ENCODE measurements at places on chromosomes 1 and 21. TPM values are rescaled to one million over a fixed set of nuclear protein-coding genes. Genes with fewer than 3 reads are reported as not detected.

The PKLR gene
- not detected for polyA plus RNA-seq

The RCAN1 gene
- polyA plus RNA-seq: 6.3 TPM

The SIK1 gene
- 2.5 TPM for polyA plus RNA-seq

The OR2T35 gene
- not detected for polyA plus RNA-seq

The TMOD4 gene
- polyA plus RNA-seq: 1.0 TPM

The CLCA1 gene
- polyA plus RNA-seq: not detected

The PLA2G2A gene
- polyA plus RNA-seq: not detected

The ATP1A1 gene
- polyA plus RNA-seq: 29.9 TPM

The MYBPH gene
- polyA plus RNA-seq: not detected

The DCST2 gene
- not detected for polyA plus RNA-seq

The PRAMEF1 gene
- not detected for polyA plus RNA-seq

The UBE2U gene
- polyA plus RNA-seq: not detected

The NECAP2 gene
- 144 TPM for polyA plus RNA-seq

The TMEM167B gene
- 34.8 TPM for polyA plus RNA-seq

The TACSTD2 gene
- not detected for polyA plus RNA-seq

The PDZK1IP1 gene
- 1.1 TPM for polyA plus RNA-seq

The LCE3E gene
- polyA plus RNA-seq: not detected

The ADAMTS5 gene
- not detected for polyA plus RNA-seq

The EPHB2 gene
- not detected for polyA plus RNA-seq

The F5 gene
- polyA plus RNA-seq: 0.51 TPM

The TNFRSF1B gene
- polyA plus RNA-seq: 117 TPM

The LIPI gene
- not detected for polyA plus RNA-seq

The ADAMTS4 gene
- not detected for polyA plus RNA-seq

Data from IgD-negative memory B cell (primary cell).